ENCODE measurements at places on chromosomes 12 and 14.

GRCh38 chr12:15540005-15540404, 217.7 kb downstream of the PTPRO start:
- DNase-seq, result no peak

DNA sequence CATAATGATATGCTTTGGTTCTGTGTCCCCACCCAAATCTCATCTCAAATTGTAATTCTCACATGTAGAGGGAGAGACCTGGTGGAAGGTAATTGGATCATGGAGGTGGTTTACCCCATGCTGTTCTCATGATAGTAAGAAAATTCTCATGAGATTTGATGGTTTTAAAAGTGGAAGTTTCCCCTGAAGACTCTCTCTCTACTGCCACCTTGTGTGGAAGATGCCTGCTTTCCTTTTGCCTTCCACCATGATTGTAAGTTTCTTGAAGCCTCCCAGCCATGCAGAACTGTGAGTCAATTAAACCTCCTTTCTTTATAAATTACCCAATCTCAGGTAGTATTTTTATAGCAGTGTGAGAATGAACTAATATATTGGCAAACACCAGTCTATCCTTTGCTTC, 260.4 kb upstream of the PPFIA2 start:
- DNase-seq, result no peak

DNA sequence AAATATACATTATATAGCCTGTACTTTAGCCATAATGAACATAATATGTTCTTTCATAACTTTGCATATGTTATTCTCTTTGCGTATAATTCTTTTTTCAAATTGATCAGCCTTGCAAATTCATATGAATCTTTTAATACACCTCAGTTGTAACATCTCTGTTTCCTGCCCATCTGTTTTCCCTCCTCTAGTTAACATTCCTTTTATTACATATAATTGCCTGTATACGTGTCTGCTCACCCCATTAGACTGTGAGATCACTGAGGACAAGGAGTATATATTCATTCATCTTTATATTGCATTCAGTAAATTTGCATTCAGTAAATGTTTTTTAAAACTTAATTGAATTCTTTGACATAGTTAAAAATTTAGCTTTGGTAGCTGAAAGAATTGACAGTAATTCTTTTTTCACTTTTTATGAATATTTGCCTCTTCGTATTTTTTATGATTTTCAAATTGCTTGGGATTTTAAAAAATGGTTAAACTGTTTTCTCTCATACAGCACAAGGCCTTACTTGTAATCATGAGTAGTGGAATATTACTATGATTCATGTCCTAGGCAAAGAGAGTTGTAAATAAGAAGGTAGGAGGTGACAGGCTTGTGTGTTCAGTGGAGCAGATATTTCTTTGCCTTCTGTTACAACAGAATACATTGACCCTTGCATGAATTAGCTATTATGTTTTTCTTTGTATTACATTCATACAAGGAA, 32.8 kb upstream of the KLHL42 start:
- no peak for DNase-seq

- no peak for DNase-seq
Measured at GRCh38 chr14:22726012-22726411, 40.5 kb upstream of the OXA1L start.

DNA sequence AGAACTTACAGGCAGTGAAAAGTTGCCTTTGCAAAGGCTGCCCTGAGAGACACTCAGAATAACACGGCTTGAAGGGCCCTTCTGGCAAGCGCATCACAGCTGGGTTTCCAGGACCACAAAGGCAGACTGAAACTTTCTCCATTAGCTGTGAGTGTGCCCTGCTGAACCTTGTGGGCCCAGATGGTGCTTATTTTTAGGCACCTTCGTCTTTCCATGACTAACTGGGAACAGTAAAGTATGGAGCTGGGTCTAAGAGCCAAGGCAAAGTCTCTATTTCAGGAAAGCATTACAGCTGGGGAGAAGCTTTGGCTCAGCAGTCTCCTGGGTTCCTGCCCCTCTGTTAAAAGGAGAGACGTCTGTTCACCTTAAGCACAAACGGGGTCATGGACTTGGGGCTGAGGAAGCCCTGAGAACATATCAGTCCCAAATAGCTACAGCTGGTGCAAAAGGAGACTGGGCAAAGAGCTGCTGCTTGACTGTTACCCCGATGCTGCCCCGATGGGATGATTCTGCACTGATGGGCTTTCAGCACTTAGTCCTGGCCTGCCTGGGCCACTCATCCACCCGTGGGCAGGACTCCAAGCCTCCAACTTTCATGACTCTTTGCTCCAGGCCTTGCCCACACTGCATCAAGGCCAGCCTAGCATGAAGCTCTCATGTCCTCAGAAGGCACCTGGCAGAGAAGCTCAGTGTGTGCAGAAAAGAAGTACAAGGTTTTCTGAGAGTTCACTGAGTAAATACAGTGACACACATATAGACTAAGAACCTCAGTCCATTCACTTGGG, 248.3 kb downstream of the PHLDA1 start:
- DNase-seq, result no peak

GRCh38 chr12:79737875-79738718, 47.3 kb upstream of the PAWR start:
- peak; percentile 32 for DNase-seq

- no peak for DNase-seq
Measured at GRCh38 chr12:66269142-66269541, 33.2 kb upstream of the HELB start.

GRCh38 chr12:78697817-78698415, 166.7 kb upstream of the SYT1 start:
- no peak for DNase-seq

GRCh38 chr14:50109342-50109741, 7.0 kb downstream of the VCPKMT start:
- DNase-seq, result no peak

DNA sequence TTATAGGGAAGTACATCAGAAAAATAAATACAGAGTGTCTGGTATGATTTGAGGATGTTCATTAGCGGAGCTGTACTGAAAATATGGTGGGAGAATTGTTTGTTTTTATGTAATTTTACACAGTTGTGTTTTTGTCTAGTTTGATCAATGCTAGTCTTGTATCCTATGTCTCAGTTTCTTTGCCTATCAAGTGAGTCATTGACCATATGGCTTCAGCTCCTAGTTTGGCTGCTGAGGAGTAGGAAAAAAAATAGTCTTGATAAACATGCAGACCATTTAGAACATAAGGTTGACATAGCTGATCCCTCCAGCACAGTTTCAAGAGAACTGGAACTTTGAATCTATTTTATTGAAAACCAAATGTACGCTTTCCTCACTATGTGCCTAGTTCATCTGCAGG, 1292.1 kb upstream of the FLRT2 start:
- no peak for DNase-seq

- peak; percentile 83 for DNase-seq
Measured at GRCh38 chr14:92973261-92973797, 50.4 kb downstream of the CHGA start.

- no peak for DNase-seq
Measured at GRCh38 chr14:88179716-88180115, 143.4 kb downstream of the KCNK10 start.

DNA sequence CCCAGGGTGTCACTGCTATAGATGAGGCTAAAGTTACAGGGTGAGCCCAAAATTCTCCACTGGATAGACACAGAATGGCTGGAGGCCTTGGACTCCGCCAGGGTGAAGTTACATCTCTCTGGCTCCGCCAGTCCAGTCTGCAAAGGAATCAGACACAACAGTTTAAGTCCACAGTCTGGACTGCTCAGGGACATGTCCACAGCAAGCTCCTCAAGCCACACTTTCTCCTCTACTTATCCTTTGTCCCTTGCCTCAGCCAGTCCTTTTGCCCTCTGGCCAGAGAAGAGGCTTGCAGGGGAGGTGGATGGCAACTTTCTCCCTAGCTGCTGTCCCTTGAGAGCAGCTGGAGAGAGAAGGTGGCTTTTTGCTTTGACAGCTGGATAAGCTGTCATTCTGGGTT, 28.0 kb downstream of the PTPRB start:
- DNase-seq, result no peak

- DNase-seq, result no peak
Measured at GRCh38 chr14:53532853-53533252, 379.7 kb upstream of the DDHD1 start.

GRCh38 chr14:36301159-36301558, 19.3 kb downstream of the MBIP start:
- DNase-seq, result no peak

DNA sequence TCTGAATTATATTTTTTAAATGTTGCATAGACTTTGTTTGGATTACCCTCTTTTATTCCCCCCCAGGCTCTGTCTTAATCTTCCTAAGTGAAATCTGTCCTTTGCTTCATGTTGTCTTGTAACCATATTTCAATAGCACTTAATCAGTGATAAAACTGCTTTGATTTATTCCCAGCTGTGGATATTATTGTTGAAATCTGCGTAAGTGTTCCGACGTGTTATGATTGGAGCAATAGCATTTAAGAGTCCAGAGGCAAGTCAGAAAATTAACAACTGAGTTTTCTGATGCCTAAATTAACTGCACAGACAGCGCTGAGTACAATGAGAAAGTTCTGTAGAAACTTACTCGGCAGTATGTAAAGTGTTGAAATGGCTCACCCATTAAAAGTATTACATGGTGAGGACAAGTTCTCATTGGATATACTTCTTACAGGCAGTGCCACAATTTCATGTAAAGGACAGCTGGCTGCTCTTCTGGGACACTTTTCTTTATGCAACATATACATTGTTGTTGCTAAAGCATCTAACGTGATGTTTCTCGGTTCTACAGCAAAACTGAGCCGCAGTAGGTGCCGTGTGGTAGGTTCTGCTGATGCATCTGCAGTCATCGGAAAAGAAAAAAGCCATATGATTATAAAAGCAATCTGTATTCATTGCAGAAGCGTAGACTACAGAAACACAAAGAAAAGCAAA, 501.0 kb downstream of the EGLN3 start:
- no peak for DNase-seq

GRCh38 chr14:30443368-30444007, 115.5 kb upstream of the G2E3 start:
- DNase-seq, result no peak

- no peak for DNase-seq
Measured at GRCh38 chr12:8563356-8563755, 22.7 kb upstream of the CLEC4E start.

DNA sequence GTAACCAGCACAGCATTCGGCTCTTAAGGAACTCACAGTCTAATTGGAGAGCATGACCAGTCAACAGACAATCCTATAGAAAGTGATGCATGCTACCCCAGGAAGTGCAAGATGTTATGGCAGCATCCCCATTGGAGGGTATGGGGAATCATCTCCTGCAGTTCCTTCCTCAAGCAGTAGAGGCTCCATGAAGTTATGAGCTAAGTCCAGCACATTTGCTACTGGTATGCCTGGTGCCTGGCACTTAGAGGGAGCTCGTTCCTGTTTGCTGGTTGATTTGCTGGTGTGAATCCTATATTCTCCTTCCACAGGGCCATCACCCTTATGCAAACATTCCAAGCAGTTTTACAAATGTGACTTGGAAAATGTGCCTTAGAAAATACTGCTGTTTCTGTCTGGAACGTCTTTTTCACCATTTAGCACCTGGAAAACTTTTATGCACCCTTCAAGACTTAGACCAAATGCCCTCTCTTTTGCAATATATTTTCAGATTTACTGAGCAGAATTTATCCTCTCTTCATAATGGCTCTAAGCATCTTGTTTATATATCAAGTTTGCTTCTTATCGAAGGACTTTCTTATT, 136.1 kb upstream of the WSCD2 start:
- DNase-seq, result no peak

GRCh38 chr12:50862316-50862715, 19.6 kb downstream of the TMPRSS12 start:
- DNase-seq, result no peak

GRCh38 chr14:59630288-59630963, 53.8 kb upstream of the CCDC175 start:
- DNase-seq, result peak; percentile 33

- no peak for DNase-seq
Measured at GRCh38 chr12:104056419-104056972, 6.5 kb upstream of the GLT8D2 start.

- no peak for DNase-seq
Measured at GRCh38 chr14:53209370-53209769, 56.2 kb upstream of the DDHD1 start.

GRCh38 chr12:80217011-80217535, 117.7 kb downstream of the OTOGL start:
- no peak for DNase-seq

GRCh38 chr12:52884526-52885293, 20.2 kb downstream of the KRT8 start:
- peak; percentile 83 for DNase-seq

GRCh38 chr12:106436164-106436563, 78.6 kb downstream of the POLR3B start:
- DNase-seq, result no peak

GRCh38 chr12:123995023-123995748, 22.2 kb downstream of the ZNF664 start:
- DNase-seq, result peak; percentile 19

- no peak for DNase-seq
Measured at GRCh38 chr14:64717870-64718269, 13.6 kb downstream of the PLEKHG3 start.

GRCh38 chr12:129870796-129871195, 33.0 kb downstream of the TMEM132D start:
- no peak for DNase-seq

- no peak for DNase-seq
Measured at GRCh38 chr12:40106202-40106533, 287 bp upstream of the SLC2A13 start.

GRCh38 chr12:59803735-59804134, 207.9 kb downstream of the SLC16A7 start:
- no peak for DNase-seq

DNA sequence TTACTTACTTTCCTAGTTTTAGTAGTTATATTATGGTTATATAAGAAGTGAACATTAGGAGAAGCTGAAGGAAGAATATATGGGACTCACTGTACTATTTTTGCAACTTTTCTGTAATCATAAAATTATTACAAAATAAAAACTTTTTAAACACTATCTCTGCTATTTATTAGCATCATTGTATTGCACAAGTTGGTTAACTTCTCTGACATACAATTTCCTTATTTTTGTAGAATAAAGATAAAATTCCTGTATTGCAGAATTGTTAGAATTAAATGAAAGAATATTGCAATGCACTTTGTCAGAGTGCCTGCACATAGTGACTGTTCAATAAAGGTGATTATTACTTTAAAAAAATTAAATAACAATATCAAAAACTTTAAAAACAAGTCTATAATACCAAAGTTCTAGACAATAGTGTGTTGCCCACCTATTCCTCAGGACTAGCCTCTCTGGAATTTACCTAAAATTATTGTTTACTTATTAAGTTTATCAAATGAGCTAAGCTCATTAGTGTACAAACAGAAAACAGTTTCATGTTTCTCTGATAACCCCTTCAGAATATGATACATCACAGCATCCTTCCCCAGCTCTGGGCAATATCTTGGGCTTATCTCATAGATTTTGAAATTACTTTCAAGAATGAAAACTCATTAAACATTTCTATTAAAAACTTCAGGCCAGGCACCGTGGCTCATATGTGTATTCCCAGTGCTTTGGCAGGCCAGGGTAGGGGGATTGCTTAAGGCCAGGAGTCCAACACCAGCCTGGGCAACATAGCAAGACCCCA, 77.4 kb upstream of the TMPO start:
- DNase-seq, result no peak

DNA sequence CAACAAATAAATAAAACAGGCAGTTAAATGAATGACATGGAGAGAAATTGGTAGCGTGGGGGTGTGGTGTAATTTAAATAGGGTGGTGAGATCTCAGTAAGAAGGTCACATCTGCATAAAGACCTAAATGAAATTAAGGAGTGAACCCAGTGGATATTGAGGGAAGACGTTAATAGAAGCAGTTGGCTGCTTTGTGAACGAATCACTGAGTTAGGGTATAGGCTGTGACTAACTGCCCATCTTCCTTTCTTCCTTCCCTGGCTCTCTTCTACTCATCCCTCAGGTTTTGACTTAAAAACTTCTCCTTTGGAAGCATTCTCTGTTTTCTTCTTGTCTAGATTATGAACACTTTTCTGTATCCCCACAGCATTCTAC, 64.7 kb downstream of the BTG1 start:
- DNase-seq, result no peak

All from head of caudate nucleus (tissue), 42 donors.